Natural killer cell treated with Interleukin-12 subunit alpha and Interleukin-12 subunit beta and Interleukin-15 and Interleukin-18, amount 100 ng/mL, for 72 hours (primary cell): ENCODE measurements at places on chromosomes 16 and 17.
A peak's percentile ranks its signal among the peaks of the same experiment; 100 is the strongest.

- H3K4me3 ChIP-seq: no peak overlapping the region
- H3K27ac ChIP-seq: no peak overlapping the region
- H3K4me1 ChIP-seq: no peaks in the 10 kb centered on the region
- H3K36me3 ChIP-seq: no peaks in the 10 kb centered on the region
- no peak for DNase-seq
Observed at GRCh38 chr17:81438688-81439087, 43.4 kb downstream of the BAHCC1 start.

DNA sequence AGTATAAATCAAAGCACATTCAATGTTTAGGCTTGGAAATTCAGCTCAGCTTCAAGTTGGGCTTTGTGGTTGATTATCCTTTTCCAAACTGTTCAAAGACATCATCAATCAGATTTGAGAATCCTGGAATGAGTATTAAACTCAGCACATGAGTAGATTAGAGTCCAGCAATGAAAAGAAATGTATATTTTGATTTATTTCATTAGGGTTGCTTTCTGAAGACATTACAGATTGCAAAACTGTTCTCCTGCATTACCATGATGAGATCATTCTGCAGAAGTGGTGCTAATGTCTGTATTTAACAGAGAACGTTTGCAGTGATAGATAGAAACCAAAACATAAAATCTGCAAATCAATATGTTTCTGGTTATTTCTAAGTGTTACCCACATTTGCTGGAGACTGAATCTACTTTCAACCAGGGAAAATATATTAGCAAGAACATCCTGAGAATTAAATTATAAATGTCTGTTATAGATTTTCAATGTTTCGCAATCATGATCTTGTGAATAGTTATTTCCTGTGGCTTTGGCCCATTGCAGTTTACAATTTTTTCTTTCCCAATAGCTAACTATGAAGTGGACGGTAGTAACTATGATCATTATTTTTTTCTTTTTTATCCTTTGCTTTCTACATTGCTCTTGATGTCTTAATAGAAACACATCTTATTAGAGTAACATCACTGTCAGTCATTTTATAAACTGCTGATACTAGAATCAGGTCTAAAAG, 1125.7 kb upstream of the GOT2 start:
- no peak for DNase-seq
- H3K36me3 ChIP-seq: no peaks in the 10 kb centered on the region
- no peak overlapping the region for H3K27ac ChIP-seq
- no peaks in the 10 kb centered on the region for H3K4me1 ChIP-seq
- no peak overlapping the region for H3K4me3 ChIP-seq

DNA sequence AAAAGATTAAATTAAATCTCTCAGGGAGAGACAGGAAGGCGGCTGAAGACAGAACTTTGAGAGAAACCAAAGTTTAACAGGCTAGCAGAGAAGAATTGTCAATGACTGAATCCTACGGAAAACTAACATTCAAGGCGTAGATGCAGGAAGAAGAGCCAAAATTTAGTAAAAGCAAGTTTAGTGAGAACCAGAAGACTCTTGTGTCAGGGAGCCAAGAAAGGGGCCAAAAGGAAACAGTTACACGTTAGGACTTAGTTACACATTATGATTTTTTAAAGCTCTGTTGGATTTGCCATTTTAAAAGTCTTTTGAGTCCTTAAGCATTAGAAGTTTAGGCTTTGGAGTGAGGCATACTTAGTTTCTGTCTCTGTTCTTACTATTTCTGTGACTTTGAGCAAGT, 164.6 kb downstream of the CHD9 start:
- H3K27ac ChIP-seq: no peak overlapping the region
- peaks cover 6% of the 10 kb centered on the region for H3K4me1 ChIP-seq
- H3K36me3 ChIP-seq: no peaks in the 10 kb centered on the region
- no peak overlapping the region for H3K4me3 ChIP-seq
- H3K27me3 ChIP-seq: no peaks in the 10 kb centered on the region
- DNase-seq: no peak

GRCh38 chr16:2086812-2087747, 39.3 kb downstream of the TSC2 start:
- H3K27me3 ChIP-seq: no peaks in the 10 kb centered on the region
- DNase-seq: no peak
- H3K27ac ChIP-seq: no peak overlapping the region
- no peak overlapping the region for H3K4me3 ChIP-seq
- H3K36me3 ChIP-seq: no peaks in the 10 kb centered on the region
- H3K4me1 ChIP-seq: peaks cover 4% of the 10 kb centered on the region

GRCh38 chr16:521381-522210, 5.9 kb upstream of the CAPN15 start:
- no peak for DNase-seq
- H3K27ac ChIP-seq: no peak overlapping the region

DNA sequence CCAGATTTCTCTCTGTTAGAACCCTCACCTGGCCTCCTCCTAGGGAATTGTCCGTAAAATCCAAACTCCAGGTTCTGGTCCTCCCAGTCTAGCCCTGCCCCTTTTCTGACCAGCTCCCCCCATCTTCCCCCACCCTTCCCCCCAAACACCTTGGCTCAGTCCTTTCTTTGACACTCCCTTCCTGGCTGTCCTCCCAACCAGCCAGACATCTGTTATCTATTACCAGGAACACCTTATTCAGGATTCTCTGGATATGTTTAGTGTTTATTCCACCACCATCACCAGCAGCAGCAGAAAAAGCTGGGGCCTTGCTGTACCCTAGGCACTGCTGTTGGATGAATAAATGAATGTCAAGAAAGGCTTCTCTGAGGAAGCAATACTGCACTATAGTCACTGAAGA, 4.0 kb upstream of the CMTM3 start:
- no peak overlapping the region for H3K4me3 ChIP-seq
- no peak for DNase-seq
- no peak overlapping the region for H3K27ac ChIP-seq
- H3K36me3 ChIP-seq: peaks cover 8% of the 10 kb centered on the region

GRCh38 chr16:77963185-77964044, 58.9 kb upstream of the CLEC3A start:
- H3K27ac ChIP-seq: no peak overlapping the region
- peak overlapping the region; percentile 21 for H3K4me3 ChIP-seq
- peaks cover 3% of the 10 kb centered on the region for H3K4me1 ChIP-seq
- H3K36me3 ChIP-seq: no peaks in the 10 kb centered on the region
- no peak for DNase-seq

DNA sequence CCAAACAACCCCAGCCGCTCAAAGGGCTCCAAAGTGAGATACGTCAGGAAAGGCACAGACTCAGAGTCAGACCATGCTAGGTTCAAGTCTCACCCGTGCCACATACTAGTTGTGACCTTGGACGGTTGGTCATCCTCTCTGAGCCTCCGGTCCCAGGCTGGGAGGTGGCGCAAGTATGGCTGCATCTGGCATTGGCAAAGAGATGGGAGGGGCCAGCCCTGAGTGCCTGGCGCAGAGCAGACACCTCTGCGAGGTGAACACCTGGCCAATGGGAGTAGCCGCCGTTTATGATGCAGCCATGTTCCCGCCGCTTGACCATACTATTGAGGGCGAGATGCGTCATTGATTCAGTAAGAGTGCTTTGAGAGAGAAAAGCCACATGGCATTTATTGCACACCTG, 97.8 kb upstream of the PLCG2 start:
- no peak for DNase-seq
- H3K4me1 ChIP-seq: peaks cover 10% of the 10 kb centered on the region
- H3K27ac ChIP-seq: no peak overlapping the region
- H3K27me3 ChIP-seq: no peaks in the 10 kb centered on the region

- H3K4me1 ChIP-seq: no peaks in the 10 kb centered on the region
- no peaks in the 10 kb centered on the region for H3K27me3 ChIP-seq
- no peak for DNase-seq
- no peak overlapping the region for H3K27ac ChIP-seq
- no peak overlapping the region for H3K4me3 ChIP-seq
Observed at GRCh38 chr16:87284183-87284582, 33.0 kb downstream of the C16orf95 start.

- no peaks in the 10 kb centered on the region for H3K36me3 ChIP-seq
- no peak overlapping the region for H3K27ac ChIP-seq
- H3K27me3 ChIP-seq: peaks cover 5% of the 10 kb centered on the region
- H3K4me1 ChIP-seq: peaks cover 16% of the 10 kb centered on the region
Observed at GRCh38 chr17:43660816-43661493, 767 bp downstream of the MEOX1 start.

GRCh38 chr17:19000531-19001325, 3.8 kb downstream of the FAM83G start:
- DNase-seq: no peak
- H3K36me3 ChIP-seq: peaks cover 3% of the 10 kb centered on the region
- no peaks in the 10 kb centered on the region for H3K27me3 ChIP-seq
- peaks cover 8% of the 10 kb centered on the region for H3K4me1 ChIP-seq
